ENCODE measurements at places on chromosomes 1 and 21.

DNA sequence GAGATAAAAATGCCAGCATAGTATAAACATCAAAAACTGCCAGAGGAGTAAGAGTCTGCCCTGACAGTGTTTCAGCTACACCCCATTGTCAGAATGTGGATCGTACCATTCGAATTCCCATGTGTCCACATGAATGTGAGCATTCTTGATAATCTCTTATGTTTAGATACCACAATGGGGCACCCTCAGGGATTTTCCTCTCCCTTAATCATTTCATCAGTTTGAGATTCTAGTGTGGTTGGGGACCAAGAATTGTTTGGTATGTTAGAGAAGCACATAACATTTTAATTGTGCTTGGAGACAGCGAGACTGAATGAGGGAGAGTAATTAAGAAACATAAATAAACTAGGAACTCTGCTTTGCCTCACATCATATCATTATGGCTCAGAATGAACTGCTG, 120.2 kb downstream of the ZC3H11B start:
- DNase-seq = no peak

DNA sequence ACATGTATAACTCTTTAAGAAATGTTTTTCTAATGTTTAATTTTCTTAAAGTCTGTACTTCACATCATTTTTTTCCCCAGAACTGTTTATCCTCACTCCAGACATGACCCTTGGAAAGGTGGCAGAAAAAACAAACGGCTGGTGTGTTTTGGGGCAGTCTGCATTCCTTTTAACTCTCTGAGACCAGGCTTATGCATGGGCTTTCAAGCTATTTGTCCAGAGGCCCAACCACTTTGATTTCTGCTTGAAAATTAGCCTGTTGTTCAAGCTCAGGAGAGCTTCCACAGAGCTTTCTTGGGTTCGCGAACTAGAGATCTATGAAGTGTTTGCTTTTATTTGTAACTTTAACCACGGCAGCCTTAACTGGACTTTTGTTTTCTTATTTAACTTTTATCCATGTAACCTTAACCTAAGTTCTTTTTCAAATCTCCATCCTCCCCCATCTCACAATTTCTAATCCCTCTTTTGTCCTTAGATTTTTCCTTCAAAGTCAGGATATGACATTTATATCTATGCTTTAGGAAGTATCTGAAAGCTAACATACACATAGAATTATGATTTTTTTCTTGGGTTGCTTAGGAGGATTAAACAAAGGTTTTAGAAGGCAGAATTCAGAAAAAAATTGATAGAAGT, 111.8 kb downstream of the FGGY start:
- DNase-seq = no peak

DNA sequence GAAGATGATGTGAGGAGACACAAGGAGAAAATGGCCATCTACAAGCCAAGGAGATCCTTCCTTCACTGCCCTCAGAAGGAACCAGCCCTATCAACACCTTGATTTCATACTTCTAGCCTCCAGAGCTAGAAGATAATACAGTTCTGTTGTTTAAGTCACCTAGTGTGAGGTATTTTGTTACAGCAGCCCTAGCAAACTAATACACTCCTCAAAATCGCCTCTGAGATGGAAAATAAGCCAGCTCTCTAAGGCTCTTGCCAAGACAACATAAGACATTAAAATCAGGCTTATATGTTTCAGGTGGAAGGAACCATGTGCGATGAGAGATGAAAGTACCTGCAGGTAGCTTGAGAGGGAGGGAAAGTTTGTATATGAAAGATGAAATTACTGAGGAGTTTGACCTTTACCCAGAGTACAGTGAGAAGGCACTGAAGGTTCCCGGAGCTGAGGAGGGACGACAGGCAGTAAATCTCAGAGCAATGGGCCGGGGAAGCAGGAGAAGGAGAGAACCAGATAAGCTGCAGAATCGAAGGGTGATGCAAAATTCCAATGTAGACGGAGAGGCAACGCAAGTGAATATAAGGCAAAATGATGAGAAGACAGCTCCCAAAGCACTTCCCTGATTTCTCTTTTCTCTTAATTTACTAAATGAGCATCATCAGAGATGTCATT, 84.7 kb downstream of the HHIPL2 start:
- no peak for DNase-seq

GRCh38 chr1:152061952-152062351, 25.1 kb upstream of the S100A11 start:
- no peak for DNase-seq

GRCh38 chr1:160465123-160465522, 57.9 kb downstream of the SLAMF6 start:
- no peak for DNase-seq

- DNase-seq = no peak
Observed at GRCh38 chr1:8841395-8841794, 24.0 kb upstream of the RERE start.

DNA sequence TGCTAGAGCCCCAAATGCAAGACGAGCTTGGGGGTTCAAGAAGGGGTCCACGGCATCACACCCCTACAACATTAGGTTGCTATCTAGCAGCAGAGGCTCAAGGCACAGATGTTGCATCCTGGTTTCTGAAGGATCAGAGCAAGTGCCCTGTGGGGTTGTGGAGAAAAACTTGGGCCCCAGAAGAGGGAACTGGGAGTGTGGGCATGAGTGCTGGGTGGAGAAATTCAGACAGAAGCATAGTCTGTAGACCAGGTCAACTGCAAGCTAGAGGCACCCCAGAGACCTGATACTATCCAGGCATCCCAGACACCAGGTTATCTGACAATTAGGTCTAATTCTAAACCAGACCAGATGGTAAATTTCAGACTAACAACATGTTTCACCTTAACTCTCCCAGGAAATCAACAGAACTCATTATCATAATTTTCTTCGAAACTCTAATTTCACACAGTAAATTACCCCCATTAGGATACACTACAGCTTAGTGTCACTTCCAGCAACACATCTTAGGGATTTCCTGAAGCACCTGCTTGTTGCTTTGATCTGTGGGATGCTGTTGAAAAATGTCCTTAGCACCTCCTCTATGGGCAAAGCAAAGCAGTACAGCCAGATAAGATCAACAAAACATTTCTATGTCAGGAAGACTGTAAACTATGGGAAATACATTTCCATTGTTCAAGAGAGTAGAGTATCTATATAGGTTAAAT, 179.3 kb downstream of the VAV3 start:
- DNase-seq = no peak

DNA sequence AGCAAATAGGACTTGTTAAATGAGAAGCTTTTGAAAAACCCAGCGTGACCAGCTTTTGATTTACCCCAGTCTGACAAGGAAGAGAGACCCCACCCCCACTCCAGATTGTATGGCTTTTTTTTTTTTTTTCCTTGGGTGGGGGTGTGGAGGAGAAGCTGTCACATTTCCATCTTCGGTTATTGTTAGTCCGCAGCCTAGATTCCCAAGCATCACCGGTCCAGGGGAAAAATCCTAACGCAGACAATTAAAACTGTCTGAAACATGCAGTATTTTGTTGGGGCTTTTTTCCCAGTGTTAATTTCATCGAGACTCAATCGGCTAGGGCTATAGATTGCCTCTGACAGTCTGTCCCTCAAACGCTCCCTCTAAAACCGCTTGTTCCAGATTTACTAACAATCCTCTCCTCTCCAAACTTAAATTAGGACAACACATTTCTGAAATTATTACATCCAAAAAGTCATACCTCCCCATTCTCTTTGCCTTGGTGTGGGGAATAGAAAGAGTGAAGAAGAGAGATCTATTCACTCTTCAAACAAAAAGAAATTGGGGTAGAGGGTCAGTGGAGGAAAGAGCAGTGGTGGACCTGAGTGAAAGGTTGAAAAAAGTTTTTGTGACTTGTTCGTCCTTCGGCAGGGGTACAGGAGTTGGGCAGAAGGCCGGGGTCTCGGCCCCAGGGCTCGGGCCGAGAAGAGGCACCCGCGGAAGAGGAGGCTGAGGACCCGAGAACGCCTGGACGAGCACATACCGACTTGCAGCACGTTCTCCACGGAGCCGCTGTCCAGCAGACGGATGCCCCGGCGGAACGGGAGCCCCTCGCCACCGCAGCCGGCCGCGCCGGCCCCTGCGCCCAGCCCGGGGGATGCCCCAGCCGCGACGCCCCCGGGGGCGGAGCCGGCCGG, 1.1 kb downstream of the ZSWIM5 start:
- no peak for DNase-seq

DNA sequence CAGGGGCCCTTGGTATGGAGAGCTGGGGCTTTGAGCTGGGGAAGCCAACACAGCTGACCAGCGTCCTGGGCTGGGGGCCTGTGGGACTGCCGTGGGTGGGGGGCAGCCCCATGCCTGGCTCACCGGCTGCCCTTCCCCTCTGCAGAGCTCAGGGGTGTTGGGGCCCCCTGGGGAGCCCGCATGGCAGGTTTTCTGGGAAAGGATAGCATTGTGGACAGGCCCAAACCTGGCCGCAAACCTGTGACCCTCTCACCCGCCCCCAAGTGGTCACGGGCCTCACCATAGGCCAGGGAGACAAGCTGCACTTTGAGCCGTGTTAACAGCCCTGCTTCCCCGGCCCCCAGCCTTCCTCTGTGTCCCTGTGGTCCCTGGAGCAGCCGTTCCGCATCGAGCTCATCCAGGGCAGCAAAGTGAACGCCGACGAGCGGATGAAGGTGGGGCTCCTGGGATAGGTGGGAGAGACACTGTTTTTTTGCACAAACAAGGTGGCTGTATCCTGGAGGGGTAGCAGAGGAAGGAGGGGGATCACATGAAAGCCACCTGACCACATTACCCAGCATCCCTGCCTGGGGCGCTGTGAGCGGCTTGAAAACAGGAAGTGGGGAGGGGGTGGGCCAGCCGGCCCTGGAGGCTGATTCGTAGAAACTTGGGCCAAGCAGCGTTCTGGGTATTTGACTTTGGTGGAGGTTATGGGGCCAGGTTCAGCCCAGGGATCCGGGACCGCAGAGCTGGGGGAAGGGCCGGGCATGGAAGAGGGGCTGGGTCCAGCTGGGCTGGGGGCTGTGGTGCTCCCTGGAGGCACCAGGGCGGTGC, 65.9 kb downstream of the PIK3CD start:
- DNase-seq = peak; percentile 83

- no peak for DNase-seq
Observed at GRCh38 chr21:45278156-45278911, 9.4 kb downstream of the POFUT2 start.

DNA sequence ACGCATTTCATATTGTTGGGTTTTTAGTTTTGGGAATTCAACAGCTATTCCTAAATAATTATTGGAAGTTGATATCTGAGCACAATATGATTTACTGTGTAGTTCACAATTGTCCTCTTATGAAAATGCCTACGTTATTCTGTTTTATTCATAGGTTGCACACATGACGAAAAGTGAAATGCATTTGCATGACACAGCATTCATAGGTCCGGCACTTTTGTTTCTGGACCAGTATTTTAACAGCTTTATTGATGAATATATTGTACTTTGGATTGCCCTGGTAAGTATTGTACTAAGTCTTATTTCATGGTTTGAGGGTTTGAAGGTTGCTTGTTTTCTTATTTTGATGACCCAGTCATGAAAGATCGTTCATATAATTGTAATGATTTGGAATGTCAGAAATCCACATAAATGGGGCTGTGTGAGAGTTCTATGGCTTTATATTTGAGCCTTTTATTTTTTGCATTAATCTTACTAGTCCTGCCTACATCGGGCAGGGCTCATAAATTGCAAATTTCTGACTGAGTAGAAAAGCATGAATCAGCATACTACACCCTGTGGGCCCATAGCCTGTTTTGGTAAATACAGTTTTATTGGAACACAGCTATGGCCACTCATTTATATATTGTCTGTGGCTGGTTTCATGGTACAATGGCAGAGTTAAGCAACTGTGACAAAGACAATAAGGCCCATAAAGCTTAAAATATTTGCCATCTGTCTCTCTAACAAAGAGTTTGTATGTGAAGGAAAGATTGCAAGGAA, 17.0 kb downstream of the DENND2D start:
- DNase-seq = no peak

Measured in GF-D8 (cell line).